ENCODE measurements at places on chromosomes 4 and X.
A peak's percentile ranks its signal among the peaks of the same experiment; 100 is the strongest.

DNA sequence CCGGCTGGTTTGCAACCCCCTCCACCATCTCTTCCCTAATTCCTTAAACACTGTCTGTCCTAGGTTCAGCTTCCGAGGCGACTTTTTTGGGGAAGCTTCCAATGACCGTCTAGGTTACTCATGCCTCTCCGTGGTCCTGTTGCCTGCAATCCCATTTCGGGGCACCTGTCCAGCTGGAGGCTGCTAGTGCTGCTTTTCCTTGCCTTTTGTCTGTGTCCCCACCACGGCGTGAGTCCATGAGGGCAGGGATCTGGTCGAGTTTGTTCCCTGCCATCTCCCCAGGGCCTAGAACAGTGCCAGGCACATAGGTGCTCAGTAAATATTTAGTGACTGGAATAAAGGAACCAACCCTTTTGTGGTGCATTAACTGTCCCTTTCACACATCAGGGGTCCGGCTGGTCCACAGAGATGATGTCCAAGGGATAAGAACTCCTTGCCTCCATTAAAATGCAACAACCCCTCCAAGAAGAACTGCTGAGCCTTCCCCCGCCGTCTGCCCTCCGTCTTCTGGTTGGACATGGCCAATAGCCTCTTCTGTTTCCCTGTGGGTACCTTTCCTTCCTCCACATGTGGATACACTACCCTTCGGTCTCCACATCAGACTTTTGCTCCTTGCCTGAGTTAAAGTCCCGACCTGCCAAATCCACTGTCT lies 5.7 kb upstream of the SORCS2 start:
- no peak for DNase-seq

DNA sequence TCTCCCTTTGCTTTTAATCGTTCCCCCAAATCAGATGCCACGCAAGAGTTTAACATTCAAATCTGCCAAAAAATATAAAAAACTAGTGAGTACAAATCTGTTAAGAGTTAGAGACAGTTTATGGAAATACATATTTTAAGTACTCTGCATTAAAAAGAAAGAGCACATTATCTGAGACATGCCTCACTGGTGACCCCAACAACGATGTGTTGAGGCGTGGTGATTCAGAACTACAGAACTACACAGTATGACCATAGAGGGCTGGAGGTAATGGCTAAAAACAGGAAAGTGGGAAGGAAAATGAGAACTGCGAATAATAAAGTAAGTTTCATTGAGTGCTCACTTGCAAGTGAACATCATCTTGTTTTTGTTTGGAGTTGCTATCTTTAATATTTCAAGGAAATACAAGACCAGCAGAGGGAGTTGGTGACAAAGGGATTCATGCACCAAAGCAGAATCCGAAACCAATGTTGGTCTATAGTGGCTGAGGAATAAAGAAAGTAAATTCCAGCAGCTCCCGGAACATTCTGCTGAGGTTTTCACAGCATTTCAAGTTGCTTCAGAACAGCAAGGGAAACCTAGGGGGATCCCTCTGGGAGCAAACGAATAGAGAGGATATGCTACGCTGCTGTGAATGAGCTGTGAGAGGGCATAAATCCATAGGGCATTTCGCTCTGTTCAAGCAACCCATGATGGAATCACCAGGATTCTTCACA lies 92.2 kb downstream of the DCHS2 start:
- DNase-seq, result no peak

DNA sequence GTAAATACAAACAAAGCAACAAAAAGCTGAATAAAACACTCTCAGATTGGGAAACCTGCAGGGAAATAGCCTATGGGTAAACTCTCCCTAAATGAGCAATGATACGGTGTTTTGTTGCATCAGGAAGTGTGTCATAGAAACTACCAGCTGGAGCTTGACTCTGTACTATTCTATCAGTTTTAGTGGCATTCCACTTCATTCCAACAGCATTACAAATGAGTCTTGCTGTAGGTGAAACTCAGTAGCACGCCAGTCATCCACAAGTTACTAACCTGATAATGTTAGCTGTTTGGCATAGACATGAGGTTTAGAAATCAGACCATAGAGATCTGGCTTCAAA lies 24.9 kb downstream of the FGFBP1 start:
- DNase-seq, result no peak

DNA sequence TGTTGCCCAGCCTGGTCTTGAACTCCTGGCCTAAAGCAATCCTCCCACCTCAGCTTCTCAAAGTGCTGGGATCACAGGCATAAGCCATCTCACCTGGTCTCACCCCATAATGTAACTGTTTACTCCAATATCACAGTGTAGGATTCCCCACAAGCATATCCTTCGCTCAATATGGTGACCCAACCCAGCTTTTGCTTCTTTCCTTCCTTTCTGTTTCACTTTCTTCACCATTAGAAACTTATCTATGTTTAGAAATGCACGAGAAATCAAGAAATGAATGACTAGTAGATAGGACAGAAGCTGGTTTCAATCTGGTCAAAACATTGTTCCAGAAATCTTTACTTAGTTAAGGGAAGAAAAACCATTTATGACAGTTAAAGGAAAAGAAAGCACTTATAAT lies 18.9 kb downstream of the TSPAN5 start:
- DNase-seq, result peak; percentile 54

DNA sequence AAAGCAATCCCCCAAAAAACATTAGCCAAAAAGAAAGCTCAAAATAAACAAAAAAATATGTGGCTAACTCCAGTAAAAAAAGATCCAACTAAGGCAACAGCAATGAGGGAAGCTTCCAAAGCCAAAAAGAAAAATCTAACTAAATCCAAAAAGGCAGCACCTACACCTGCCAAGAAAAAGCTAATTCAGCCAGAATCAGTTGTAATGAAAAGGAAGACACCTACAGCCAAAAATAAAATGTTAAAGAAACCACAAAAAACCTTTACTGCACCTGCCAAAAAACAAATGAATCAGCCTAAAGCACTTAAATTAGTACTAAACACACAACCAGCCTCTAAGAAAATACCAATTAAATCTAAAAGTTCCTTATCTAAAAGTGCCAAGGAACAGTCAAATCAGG lies 37.2 kb upstream of the CABS1 start:
- DNase-seq, result no peak
